ENCODE measurements at places on chromosomes 3 and 15.

GRCh38 chr15:66808181-66808824, 106.3 kb downstream of the SMAD6 start:
- no peak for DNase-seq

DNA sequence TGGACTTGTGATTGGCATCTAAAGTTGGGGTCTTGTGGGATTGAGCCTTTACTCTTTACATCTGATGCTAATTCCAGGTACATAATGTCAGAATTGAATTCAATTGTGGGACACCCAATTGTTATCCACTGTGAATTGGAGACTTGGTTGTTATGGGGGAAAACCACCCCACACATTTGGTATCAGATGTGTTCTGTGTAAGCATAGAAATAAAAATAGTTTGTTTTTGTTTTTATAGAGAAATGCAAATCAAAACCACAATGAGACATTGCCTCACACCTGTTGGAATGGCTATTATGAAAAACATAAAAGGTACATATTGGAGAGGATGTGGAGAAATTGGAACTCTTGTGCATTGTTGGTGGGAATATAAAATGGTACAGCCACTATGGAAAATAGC, 58.5 kb downstream of the CPA3 start:
- DNase-seq: no peak

DNA sequence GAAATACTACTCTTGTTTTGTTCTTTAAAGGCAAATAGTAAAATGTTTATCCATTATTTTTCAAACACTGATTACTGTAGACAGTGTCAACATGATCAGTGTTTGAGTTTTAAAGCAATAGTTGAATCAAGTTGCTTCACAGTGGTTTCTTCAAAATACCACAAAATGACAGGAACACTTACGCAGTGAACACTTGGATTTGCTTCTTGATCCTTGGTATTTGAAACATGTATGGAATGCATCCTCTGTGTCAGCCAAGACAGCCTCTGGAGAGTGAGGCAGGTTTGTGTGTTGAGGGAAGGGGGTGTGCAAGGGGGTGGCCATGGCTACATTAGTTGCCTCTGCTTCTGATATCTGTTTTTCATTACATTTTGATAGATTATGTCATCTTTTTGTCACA, 413.0 kb downstream of the RBMS3 start:
- peak; percentile 99 for DNase-seq

GRCh38 chr3:104974316-104974715, 392.4 kb upstream of the ALCAM start:
- no peak for DNase-seq

GRCh38 chr3:59503441-59503840, 453.6 kb upstream of the CFAP20DC start:
- no peak for DNase-seq

DNA sequence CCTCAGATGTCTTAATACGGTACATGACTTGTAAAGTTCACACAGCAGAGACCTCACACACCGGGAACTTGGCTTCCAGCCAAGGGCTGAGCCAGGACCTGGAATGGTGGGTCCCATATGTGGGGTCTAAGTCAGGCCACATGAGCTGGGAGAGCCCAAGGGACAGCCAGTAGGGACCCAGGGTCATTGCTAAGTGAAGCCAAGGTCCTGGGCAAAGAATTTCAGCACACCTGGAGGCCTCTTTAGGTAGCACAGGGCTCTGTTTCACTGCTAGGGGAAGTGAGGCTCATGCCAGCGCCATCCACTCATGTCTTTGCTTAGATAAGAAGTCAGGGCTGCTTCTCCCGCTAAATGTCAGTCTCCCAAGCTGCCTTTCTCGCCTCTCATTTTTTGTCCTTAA, 116.6 kb upstream of the TLE3 start:
- DNase-seq: no peak

GRCh38 chr3:161266731-161267150, 45.6 kb downstream of the NMD3 start:
- DNase-seq: peak; percentile 81

DNA sequence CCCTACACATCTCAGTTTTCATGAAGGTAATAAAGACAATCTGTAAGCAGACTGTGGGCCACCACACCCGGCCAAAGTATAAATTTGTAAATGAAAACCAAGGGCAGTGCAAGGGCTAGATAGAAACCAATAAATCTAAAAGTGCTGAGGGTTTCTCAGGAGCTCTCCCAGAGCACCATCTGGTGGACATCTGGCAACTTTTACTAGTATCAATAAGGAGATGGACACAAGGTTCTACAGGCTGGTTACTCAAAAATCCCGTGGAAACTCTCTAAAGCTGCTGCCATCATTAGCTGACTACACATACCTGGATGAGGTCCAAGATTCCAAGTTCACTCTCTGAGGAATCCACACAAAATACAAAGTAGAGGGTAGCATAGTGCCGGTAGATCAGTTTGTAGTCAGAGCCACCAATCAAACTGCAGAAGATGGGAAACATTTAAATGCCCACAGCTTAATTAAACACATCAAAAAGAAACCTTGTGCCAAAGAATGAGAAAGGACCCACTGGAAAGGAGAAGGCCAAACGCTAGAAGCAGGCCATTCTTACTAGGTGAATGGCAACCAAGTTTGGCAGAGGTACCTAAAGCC, 5.5 kb downstream of the AP3S2 start:
- DNase-seq: peak; percentile 93

DNA sequence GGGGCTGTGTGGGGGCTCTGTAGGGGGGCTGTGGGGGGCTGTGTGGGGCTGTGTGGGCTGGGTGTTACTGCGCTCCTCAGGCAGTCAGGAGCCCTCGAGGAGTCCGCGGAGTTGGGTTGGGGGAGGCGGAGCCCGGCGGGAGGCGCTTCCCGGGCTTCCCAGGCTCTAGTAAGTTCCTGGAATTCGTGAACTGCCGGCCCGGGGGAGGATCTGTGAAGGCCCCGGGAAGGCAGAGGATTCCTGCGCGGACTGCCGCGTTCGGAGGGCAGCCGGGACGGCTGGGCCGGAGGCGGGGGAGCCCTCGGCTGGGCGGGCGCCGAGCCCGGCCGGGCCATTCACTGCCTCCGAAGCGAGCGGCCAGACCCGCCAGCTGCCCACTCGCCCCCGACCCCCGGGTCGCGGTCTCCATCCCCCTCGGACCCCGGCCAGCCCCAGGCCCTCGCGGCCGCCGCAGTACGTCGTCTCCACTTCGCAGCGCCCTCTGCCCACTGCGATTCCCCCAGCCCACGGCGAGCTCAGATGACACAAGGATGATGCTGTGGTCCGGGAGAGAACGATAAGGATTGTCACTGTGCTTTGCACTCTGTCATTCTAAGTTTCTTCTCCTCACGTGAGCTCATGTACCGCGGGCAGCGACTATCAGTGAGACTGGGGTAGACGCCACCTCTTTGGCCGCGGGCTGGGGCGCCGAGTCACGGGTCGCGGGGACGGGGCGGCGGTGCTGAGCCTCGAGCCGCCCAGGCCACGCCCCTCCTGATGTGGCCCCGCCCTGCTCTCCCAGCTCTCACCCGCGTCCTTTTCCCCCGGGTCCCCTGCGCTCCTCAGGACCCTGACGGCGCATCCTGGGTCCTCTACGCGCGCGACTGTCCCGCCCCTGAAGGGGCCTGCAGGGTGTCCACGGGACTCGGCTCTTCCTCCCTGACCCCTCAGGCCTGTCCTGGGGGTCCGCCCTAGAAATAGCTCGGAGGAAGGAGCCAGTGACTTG, 65.3 kb downstream of the KLF13 start:
- DNase-seq: peak; percentile 81

DNA sequence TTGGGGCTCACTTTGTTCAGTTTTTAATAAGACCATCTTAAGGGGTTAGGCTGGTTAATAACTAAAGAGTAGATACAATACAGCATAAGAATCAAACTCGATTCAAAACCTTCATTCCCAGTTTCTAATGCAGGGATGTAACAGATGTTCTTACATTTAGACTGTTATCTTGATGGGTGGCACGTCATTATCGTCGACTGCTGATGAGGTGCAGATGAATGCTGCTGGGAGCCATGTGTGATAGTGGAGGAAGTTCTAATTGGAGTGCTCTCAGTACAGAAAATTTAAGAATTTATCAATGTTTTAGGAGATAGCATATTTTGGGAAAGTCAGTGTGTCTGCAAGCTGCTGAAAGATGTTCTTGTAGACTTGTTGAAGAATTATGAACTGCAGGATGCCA, 331.5 kb downstream of the PTPRG start:
- DNase-seq: no peak

DNA sequence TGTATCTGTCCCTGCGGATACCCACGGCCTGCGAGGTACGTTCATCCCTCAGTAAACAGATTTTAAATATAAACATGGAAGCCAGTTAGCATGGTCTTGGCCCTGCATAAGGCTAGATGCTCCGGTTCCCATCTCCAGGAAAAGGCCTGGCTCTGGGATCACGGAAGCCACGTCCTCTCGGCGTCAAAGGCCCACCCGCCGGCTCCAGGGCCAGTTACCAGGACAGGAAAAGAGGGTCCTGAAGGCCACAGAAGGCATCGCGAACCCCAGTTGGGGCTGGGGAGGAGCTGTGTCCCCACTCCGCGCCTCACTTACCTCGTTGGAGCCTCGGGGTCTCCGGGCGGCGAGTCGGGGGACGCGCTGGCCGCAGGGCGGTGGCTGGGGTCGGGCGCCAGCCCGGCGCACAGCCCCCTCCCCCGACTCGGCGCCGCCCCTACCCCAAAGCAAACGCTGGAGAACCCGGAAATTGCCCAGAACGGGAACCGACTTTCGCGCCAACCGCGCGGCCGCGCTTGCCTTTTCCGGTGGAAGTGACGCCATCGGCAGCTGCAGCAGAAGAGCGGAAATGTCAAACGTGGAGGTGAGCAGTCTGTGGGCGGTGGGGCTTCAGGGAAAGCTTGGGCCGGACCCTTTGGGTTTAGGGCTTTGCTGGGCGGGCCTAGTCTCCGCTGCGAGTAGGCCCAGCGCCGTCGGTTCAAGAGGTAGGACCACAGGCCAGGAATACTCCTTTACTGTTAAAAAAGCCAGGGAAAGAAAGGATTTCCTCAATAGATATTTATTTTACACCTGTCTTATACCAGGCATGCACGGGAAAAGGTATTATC, at the start of gene TOPBP1:
Gene TOPBP1, minus strand, starts transcription at position 488 of the 824 bp plus-strand sequence. CDS start 814 bp downstream, outside the sequence.
- DNase-seq: peak; percentile 49

DNA sequence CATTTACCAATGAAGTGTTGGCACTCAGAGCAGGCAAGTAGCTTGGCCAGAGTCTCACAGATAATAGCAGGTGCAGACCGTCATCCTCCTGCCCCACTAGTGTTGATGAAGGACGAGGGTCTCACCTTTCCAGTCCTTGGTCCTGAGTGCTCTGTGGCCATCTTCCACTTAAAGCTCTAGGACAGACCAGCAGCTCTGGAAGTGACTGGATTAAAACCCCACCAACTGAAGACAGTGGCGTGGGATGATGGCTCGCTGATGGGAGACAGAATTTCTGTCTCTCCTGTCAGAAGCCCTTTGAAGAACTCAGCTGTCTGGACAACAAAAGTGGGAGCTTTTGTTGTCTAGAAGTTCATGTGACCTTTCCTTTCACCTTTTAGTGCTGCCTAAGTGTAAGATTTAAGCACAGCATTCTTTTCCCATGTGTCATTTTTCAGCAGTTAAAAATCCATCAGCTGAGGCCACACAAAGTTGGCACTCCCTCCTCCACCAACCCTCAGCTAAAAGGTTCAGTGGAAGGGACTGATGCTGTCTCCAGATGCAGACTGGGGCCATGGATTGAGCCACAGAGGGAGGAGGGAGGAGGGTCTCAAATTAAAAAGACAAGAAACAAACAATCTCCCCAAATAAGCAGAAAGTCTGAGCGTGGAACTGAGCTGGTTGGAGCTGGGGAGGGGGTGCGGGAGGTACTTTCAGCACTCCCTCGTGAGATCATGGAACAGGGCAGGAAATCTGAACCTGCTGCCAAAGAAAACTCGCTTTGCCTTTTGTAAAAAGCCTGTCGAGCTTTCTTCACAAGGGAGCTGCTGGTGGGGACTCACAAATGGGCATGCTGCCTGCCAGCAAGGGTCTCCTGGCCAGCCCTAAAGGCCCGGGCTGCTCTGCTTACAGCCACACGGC, 148.5 kb upstream of the CTDSPL start:
- DNase-seq: peak; percentile 33

DNA sequence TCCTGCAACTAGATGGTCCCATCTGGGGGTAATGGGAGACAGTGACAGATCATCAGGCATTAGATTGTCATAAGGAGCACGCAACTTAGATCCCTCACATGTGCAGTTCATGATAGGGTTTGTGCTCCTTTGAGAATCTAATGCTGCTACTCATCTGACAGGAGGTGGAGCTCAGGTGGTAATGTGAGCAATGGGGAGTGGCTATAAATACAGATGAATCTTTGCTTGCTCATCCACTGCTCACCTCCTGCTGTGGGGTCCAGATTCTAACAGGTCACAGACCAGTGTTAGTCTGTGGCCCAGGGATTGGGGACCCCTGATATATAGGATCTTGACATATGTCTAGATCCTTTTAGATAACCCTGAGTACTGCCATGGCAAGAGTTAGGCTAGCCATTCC, 52.7 kb downstream of the RASGRF1 start:
- no peak for DNase-seq

DNA sequence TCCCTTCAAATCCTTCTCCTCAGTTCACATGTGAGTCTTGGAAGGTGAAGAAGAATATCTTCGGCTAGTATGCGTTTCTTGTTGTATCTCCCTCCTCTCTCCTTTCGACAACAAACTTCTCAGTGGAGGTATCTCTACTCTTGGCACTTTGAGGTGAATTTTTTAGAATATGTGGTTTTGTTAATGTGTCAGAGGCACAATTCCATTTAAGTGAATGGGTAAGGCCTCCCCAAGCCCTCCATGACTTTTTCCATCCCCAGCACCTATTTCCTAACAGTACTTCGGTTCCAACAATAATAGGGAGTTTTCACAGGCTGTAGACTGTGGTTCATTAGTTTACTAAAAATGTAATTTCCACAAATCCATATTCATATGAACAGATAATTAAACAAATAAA, 74.2 kb downstream of the TM4SF4 start:
- peak; percentile 50 for DNase-seq

DNA sequence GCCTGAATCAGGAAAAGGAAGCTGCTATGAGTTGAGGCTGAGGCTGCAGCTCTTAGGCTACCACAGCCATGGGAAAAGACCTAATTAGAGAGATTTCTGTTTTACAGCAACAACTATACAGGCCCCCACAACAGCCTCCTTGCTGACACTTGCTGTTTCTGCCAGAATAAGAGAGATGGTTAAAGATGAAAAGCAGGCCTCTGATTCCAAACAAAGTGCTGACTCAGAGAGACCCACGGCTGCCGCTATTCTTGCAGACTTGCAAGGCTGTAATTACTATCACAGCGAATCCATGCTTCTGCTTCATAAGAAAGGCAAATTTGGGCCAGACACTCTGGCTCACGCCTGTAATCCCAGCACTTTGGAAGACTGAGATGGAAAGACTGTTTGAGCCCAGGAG, 41.8 kb downstream of the MCF2L2 start:
- no peak for DNase-seq

- no peak for DNase-seq
Measured at GRCh38 chr15:78408355-78408640, 29.7 kb upstream of the IREB2 start.

DNA sequence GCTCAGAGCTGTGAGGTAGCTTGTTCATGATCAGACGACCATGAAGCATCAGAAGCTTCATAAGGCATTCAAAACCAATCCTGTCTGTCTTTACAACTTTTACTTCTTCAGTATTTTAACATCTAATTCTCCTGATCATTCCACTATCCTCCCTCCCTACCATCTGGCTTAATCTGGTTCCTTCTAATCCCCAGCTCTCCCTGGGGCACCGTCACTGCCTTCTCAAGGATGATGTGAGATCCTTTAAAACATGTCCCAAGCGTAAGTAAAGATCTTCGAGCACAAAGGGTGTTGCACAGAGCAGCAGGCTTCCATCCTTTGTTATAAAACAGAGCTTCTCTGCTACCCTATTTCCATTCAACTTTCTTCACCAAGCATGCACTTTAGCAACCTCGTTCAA, 362.7 kb upstream of the ARRDC4 start:
- DNase-seq: no peak

GRCh38 chr3:31029706-31030105, 135.2 kb upstream of the GADL1 start:
- no peak for DNase-seq

All from AG10803 (cell line).